ENCODE measurements at places on chromosomes 1 and 21. TPM values are rescaled to one million over a fixed set of nuclear protein-coding genes. Genes with fewer than 3 reads are reported as not detected.

The MTX1 gene
- total RNA-seq: 35.1 TPM

The TMEM81 gene
- total RNA-seq: 1.7 TPM

The DCLRE1B gene
- total RNA-seq: 7.6 TPM

The RAD54L gene
- total RNA-seq: 9.2 TPM

The LYPLAL1 gene
- total RNA-seq: 40.3 TPM

DNA sequence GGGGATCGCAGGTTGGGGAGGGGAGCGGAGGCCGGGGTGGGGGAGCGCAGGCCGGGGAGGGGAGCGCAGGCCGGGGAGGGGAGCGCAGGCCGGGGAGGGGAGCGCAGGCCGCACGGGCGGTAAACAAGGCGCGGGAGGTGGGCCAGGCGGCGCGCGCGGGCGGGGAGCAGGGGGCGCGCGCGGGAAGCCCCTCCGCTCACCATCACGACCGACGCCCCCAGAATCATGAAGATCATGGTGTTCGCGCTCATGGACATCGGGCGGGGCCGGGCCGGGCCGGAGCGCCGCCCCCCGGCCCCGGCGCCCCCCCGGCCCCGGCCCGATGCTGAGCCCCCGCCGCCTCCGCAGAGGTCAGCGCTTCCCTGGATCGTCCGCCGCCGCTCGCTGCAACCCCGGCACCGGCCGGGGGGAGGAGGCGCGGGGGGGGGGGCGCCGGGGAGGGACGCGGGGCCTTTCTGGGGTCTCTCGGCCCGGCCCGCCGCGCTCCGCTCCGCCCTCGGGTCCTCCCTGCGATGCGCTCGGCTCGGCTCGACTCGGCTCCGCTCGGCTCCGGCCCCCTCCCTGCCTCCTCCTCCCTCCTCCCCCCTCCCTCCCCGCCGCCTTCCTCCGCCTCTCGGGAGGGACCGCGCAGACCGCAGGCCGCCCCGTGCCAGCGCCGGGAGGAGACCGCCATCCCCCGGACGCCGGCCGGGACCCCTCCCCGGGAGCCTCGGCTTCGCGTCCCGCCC is at the start of gene TMEM240:
TSS of gene TMEM240 (minus strand) at position 535 of the 728 bp plus-strand sequence. CDS start at position 257, 278 bp downstream.
- peaks cover 5% of the 10 kb centered on the region for H3K27me3 ChIP-seq
- DNase-seq: no peak
- peaks cover 8% of the 10 kb centered on the region for H3K4me1 ChIP-seq
- peak within 1 kb of the TSS; percentile 18 for H3K27ac ChIP-seq
- peak within 1 kb of the TSS; percentile 65 for H3K4me3 ChIP-seq

GRCh38 chr1:192575499-192576189 is at the start of gene RGS1:
Gene RGS1, plus strand, starts transcription at chr1:192575773. Its CDS starts 20 bp downstream, at chr1:192575793.
- no peaks in the 10 kb centered on the region for H3K36me3 ChIP-seq
- H3K4me1 ChIP-seq: peaks cover 3% of the 10 kb centered on the region
- DNase-seq: peak; percentile 42

DNA sequence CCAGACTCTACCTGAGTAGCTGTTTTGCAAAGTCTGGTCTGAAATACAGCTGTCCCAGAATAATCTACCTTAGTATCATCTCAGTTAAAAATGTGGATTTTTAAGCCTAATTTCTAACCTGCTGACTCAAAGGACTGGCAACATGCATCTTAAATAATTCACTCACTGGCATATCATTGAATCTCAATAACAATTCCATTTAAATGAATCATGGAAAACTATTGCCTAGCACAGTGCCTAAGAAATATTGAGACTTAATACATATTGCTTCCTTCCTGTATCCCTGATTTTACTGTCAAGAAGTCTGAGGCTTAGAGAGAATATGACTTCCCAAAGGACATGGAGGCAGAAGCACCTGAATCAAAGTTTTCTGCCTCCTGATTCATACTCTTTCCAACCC is 3.1 kb downstream of the CCDC190 start:
- H3K36me3 ChIP-seq: no peaks in the 10 kb centered on the region
- no peaks in the 10 kb centered on the region for H3K4me1 ChIP-seq
- H3K27me3 ChIP-seq: no peaks in the 10 kb centered on the region
- DNase-seq: no peak
- no peak overlapping the region for H3K27ac ChIP-seq

DNA sequence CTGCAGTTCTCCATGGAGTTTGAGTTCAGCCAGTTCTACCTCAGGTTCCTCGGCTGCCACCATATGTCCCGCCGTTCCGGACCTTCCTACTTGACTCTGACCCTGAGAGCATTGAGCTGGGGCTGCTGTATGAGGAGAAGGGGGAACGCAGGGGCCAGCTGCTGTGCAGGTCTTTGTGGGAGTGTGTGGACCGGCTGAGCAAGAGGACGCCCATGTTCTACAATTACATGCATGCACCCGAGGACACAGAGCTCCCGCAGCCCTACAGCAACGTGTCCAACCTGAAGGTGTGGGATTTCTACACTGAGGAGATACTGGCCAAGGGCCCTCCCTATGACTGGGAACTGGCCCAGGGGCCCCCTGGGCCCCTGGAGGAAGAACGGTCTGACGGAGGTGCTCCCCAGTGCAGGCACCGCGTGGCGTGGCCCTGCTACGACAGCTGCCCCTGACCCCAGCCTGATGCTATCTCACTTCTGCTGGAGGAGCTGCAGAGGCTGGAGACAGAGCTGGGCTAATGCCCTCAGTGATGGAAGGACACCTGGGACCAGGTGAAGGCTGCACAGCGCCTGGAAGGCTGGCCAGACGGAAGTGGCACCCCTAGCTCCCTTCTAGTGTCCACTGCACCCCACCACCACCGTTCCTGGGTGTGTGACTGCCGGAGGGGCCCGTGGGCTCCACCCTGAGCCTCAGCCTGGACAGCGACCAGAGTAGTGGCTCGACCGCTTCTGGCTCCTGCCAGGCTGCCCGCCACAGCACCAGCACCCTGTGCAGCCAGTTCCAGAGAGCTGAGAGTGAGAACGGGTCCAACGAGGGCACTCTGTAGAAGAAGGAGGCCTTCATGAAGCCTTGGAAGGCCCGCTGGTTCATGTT is 20.8 kb upstream of the NPPB start:
- H3K4me1 ChIP-seq: no peaks in the 10 kb centered on the region
- H3K27ac ChIP-seq: no peak overlapping the region
- H3K27me3 ChIP-seq: no peaks in the 10 kb centered on the region
- no peaks in the 10 kb centered on the region for H3K36me3 ChIP-seq
- no peak overlapping the region for H3K4me3 ChIP-seq
- DNase-seq: no peak

All from thymus (tissue), 14 donors.